ENCODE measurements at places on chromosomes 2 and 18.

GRCh38 chr2:68190991-68191731 is 33.5 kb downstream of the PNO1 start:
- DNase-seq = no peak

DNA sequence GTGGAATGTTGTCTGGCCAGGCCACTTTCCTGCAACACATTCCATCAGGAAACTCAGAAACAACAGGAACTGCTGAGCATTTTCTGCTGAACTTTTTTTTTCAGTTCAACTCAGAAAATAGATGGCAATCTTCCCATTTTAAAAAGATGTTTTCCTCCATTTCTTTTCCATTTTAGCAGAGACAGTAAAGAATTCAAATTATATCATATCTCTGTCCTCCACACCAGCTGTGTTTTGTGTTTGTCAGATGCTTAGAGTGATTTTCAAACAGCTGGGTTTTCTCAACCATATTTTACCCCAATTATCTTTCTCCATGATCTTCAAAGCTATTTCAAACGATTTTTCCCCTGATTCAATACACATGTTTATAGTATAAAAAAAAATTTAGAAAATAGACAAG is 713.4 kb downstream of the LRRTM4 start:
- no peak for DNase-seq

GRCh38 chr18:52615321-52615720 is 275.3 kb downstream of the DCC start:
- DNase-seq = no peak

DNA sequence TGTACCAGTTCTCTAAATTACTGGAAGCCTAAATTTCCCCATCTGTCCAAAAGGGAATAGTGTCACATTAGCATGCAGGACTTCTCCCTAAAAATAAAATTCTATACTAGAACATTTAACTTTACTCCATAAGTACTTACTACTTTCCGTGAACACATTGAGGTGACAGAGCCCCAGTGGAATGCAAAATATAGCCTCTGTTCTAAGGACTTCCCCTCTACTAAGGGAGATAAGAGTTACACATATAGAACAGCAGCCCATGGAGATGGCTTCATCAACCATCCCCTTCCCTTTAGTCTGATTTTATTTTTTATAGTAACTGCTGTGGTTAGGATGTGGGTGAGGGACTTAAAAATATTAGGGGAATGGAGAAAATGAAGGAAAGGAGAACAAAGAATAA is 68.9 kb upstream of the STPG4 start:
- no peak for DNase-seq

DNA sequence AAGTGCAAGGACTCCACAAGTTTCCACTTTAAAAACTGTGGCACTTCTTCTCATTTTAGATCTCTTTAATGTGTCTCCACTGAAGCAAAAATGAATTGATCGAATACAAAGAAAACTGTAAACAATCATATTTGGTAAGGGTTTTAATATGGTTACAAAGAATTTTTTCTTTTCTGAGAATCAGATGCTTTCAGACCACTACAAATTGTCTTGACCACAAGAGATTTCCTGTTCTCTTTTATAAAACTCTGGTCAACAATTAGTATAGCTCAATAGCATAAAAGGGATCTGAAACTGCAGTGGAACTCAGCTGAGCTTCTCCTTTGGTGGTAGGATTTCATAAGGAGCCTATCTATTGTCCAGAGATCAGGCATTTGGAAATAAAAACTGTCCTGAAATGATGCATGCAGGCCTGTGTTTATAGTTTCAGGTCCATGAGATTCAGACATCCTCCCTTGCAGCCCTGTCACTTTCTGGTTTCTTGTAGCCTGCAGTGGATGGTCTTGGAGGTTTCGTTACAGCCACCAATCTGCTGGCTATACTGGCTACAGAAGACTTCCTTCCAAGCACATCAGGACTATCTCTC is 120.0 kb downstream of the DOCK10 start:
- no peak for DNase-seq
